Urinary bladder (tissue), 4 donors: ENCODE measurements at places on chromosomes 7 and 10. TPM values are rescaled to one million over a fixed set of nuclear protein-coding genes. Genes with fewer than 3 reads are reported as not detected.

DNA sequence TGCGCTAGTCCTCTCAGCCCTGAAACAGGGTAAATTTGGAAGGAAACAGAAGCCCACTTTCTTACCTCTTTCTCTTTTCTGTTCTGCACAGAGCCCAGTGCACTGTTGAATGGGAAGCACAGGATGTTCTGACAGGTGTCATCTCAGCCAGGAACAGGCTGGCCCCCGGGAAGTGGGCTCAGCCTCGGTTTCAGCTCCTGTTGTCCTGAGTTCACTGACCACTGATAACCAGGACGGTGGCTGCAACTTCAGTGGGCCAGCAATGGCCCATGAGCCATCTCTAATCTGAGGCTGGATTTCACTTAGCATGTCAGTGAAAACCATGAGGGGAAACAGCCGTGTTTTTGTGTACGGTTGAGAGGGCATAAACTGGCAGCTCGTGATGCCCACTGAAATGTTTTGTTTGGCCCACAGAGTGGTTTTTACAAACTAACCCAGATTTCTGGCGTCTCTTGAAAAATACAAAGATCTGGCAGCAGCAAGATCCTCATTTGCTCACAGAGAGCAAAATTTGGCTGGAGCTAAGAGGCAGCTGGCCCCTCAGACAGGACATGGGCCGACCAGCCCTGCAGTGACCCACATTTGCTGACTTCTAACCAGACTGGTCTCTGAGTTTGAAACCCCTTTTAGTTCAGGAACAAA is 455.9 kb downstream of the PAXIP1 start:
- DNase-seq: no peak

- DNase-seq: no peak
These were observed 42.4 kb downstream of the CRCP start for GRCh38 chr7:66157060-66157459.

The ITIH2 gene
- polyA plus RNA-seq: 0.20 TPM

DNA sequence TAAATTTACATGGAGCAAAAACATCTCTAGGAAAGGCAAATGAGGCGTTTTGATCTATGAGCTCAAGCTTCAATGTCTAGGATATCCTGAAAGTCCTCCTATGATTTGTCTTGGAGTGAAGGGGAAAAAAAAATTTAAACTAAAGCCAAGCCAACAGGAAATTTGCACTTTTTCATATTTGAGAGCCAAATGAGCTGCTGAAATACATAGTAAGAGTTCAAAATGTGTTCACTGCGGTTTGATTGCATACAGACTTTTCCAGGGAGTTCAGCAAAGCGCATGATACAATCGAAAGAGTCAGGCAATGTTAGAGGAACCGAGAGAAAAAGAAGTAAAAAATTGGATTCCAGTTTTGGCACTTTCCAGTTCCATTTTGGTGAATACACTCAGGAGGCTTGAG is 633.4 kb upstream of the MGMT start:
- no peak for DNase-seq

The MALSU1 gene
- polyA plus RNA-seq: 60.8 TPM

DNA sequence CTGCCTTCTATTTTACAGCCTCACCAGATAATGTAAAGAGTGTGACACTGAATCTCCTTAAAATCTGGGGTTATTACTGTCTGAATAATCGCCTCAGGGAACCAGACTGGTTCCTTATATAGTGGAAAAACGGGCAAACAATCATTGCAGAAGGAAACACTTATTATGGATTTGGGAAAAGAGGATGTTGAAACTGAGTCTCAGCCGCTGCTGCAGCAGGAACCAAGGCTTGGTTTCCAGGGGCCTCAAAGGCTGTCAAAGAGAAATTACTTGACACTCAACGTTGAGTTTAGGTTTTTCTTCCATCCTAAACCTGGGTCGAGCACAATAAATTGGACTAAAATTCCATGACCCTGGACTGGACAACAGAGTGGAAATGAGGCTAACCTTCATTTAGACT is 103.8 kb upstream of the AHR start:
- DNase-seq: no peak

The ZMYND11 gene
- 87.6 TPM for polyA plus RNA-seq

- no peak for DNase-seq
These were observed 185.0 kb downstream of the ELFN1 start for GRCh38 chr7:1854866-1855724.

The EPO gene
- not detected for polyA plus RNA-seq

GRCh38 chr7:126495001-126495400 is 757.7 kb downstream of the GRM8 start:
- DNase-seq: no peak

- DNase-seq: no peak
These were observed 6.0 kb downstream of the WDR37 start for GRCh38 chr10:1061930-1062774.

GRCh38 chr10:73495884-73496674 is at the start of gene PPP3CB:
PPP3CB (minus strand) TSS chr10:73496024; CDS start chr10:73495889, 135 bp downstream.
- DNase-seq: peak; percentile 94

GRCh38 chr10:28374036-28374435 is 71.2 kb upstream of the MPP7 start:
- no peak for DNase-seq

DNA sequence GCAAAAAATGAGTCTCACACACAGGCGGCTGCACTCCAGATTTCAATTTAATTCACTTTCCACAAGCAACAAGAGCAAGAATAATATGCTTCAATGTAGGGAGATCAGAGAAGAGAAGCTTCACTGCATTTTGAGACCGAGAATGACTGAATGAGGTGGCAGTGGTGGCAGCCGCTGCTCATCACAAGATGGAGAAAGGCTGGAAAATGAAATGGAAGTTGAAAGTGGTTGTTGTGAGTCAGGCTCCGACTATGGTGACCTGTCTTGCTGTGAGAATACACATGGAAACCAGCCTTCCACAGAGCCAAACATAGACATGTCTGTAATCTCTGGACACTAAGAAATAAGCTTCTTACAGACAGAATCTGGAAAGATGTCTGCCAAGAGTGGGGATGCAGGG is 499.6 kb upstream of the LRRN3 start:
- no peak for DNase-seq

DNA sequence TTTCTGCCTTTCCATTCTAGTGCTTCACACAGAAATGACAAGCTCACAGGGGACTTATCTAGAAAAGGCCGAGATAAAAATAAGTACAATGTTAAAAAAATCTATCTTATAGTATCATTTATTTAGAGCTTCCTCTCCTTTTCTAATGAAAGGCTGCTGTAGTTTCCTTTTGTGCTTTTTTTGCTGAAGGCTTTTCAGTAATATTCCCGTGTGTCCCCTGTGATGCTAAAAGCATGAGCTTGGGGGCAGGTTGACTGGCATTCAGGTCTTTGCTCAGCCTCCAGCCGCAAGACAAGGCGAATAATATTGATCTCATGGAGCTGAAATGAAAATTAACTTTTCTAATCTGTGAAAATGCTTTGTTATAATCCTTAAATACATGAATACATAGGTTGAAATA is 143.0 kb downstream of the ST7 start:
- DNase-seq: no peak

DNA sequence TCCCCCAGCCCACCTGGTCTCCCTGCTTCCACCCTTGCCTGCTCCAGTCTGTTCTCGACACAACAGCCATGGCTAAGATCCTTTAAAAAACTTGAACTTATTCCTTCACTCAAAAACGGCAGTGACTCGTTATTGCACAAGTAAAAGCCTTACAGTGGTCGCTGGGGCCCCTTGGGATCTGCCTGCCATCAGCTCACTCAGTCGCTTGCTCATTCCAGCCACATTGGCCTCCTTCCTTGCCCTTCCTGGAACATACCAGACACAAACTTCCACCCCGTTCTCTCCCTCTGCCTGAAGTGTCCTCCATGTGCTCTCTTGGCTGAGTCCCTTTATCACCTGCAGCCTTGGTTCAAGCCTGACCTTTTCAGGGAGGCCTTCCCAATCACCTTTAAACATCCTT is 4.7 kb downstream of the CCNY start:
- no peak for DNase-seq

The TET1 gene
- 0.53 TPM for polyA plus RNA-seq

DNA sequence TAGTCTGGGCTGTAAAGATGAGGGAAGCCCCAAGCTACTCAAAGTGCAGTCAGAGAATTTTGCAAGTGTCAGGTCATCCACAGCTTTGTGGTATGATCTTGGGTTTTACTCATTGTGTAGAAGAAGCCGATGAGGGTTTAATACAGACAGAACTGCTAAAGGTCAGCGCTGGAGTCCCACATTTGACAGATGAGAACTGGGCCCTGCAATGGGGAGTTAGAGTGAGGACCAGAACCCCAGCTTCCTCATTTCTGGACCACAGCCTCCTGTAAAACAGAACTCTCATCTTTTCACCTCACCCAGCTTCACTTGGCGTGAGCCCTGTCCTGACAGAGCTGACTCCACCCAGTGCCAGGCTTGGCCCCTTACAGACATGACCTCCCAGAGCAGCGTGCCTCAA is 20.1 kb downstream of the LRRC20 start:
- DNase-seq: no peak

The GIMAP8 gene
- 14.3 TPM for polyA plus RNA-seq

- no peak for DNase-seq
These were observed 99.2 kb upstream of the PIK3CG start for GRCh38 chr7:106765727-106766355.

The C10orf105 gene
- 0.11 TPM for polyA plus RNA-seq
